ENCODE measurements at places on chromosomes 12 and 14.

GRCh38 chr12:47868041-47868440 lies 36.8 kb downstream of the VDR start:
- no peak for DNase-seq
- H3K4me3 ChIP-seq = no peak overlapping the region
- no peak overlapping the region for H3K27ac ChIP-seq
- peaks cover 7% of the 10 kb centered on the region for H3K27me3 ChIP-seq
- H3K4me1 ChIP-seq = no peaks in the 10 kb centered on the region

DNA sequence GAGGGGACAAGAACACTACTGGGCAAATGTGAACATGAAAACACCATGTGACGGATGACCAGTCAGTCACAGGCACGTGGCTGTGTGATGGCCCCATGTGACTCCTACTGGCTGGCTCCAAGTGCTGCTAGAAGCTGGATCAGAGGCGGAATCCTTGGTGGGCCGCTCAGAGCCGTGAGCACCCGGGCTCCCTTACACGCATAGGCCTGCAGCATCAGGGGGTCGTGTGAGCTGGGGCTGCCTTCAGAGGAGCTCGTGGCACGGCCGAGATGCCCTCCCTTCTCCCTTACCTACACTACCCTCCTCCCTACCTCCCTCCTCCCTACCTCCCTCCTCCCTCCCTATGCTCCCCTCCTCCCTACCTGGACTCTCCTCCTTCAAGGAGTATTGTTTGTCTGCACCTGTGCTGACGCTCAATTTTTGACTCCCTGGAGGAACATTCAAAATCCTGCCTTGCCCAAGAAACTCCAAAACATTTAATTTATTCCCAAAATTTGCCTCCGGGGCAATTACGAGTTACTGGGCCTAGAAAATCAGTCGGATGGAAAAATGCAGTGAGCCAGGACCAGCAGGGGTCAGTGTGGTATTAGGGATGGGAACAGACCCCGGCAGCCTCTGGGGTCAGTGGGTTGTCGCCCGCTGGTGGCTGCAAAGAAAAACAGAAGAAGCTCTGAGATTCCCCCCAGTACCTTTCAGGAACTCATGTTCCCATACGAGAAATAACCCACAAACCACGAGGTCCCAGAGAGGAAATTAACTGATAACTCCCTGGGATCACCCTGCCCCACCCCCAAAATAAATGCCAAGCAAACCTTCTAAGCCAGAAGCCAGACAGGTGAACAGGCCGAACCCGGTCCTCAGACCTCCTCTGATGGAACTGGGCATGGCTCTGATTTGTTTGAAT lies 61.3 kb downstream of the C14orf132 start:
- H3K4me3 ChIP-seq = no peak overlapping the region
- H3K4me1 ChIP-seq = peaks cover 22% of the 10 kb centered on the region
- H3K27ac ChIP-seq = no peak overlapping the region
- no peaks in the 10 kb centered on the region for H3K36me3 ChIP-seq
- no peaks in the 10 kb centered on the region for H3K27me3 ChIP-seq

GRCh38 chr14:76894308-76894707 lies 68.1 kb downstream of the LRRC74A start:
- no peak overlapping the region for H3K27ac ChIP-seq
- peaks cover 6% of the 10 kb centered on the region for H3K4me1 ChIP-seq
- no peak for DNase-seq
- peaks cover 4% of the 10 kb centered on the region for H3K27me3 ChIP-seq
- H3K4me3 ChIP-seq = no peak overlapping the region

- no peak overlapping the region for H3K4me3 ChIP-seq
- peaks cover 31% of the 10 kb centered on the region for H3K36me3 ChIP-seq
These were observed 7.5 kb upstream of the MANSC4 start for GRCh38 chr12:27787559-27787958.

DNA sequence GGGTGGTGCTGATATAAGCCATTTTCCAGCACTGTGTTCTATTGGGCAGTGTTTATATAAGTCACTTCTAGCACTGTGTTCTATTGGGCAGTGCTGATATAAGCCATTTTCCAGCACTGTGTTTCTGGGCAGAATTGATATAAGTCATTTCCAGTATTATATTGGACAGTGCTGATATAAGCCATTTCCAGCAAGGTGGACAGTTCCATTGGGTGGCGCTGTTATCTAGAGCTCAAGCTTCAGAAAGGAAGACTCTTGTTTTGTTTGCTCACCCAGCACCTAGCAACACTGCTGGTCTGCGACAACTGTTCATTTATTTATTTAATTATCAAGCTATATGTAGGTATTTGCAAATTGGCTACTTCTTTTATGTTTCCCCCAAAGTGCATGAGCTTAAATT lies 690.3 kb downstream of the AACS start:
- no peaks in the 10 kb centered on the region for H3K27me3 ChIP-seq
- H3K4me1 ChIP-seq = no peaks in the 10 kb centered on the region
- no peaks in the 10 kb centered on the region for H3K36me3 ChIP-seq
- no peak overlapping the region for H3K27ac ChIP-seq
- no peak for DNase-seq
- no peak overlapping the region for H3K4me3 ChIP-seq

DNA sequence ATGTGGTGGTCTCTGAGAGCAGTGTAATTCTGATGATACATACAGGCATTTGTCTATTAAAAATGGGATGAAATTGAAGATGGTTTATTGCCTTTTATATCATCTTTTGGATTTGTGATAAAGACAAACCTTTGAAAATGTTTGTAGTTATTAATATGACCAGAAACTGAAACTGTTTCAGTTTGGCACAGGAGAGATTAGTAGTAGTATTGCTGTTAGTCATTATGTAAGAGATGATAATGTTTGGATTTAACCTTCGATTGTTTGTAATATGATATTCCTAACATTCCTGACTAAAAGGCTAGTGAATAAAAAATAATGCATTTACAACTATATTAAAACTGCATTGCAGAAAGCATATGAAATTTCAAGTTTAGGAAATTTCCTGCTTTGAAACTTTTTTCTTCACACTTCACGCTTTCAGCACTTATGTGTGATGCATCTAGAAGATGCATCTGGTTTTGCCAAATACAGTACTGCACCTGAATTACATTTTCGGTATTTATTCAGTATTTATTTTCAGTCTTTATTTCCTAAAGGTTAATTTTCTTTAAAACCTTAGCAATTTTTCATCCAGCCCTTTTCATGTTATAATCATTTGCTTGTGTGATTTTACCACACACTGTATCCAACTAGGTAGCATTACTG lies 25.5 kb downstream of the ADIPOR2 start:
- H3K27me3 ChIP-seq = no peaks in the 10 kb centered on the region
- no peak overlapping the region for H3K27ac ChIP-seq
- no peak overlapping the region for H3K4me3 ChIP-seq

DNA sequence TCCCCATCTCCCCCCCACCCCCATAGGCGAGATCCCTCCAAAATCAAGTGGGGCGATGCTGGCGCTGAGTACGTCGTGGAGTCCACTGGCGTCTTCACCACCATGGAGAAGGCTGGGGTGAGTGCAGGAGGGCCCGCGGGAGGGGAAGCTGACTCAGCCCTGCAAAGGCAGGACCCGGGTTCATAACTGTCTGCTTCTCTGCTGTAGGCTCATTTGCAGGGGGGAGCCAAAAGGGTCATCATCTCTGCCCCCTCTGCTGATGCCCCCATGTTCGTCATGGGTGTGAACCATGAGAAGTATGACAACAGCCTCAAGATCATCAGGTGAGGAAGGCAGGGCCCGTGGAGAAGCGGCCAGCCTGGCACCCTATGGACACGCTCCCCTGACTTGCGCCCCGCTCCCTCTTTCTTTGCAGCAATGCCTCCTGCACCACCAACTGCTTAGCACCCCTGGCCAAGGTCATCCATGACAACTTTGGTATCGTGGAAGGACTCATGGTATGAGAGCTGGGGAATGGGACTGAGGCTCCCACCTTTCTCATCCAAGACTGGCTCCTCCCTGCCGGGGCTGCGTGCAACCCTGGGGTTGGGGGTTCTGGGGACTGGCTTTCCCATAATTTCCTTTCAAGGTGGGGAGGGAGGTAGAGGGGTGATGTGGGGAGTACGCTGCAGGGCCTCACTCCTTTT lies 2.7 kb downstream of the GAPDH start:
- H3K27ac ChIP-seq = no peak overlapping the region
- H3K36me3 ChIP-seq = peaks cover 19% of the 10 kb centered on the region
- peaks cover 37% of the 10 kb centered on the region for H3K4me1 ChIP-seq
- no peaks in the 10 kb centered on the region for H3K27me3 ChIP-seq

- H3K27ac ChIP-seq = no peak overlapping the region
- no peak overlapping the region for H3K4me3 ChIP-seq
- no peak for DNase-seq
- H3K4me1 ChIP-seq = no peaks in the 10 kb centered on the region
These were observed 148.3 kb downstream of the CRADD start for GRCh38 chr12:93825501-93825888.

DNA sequence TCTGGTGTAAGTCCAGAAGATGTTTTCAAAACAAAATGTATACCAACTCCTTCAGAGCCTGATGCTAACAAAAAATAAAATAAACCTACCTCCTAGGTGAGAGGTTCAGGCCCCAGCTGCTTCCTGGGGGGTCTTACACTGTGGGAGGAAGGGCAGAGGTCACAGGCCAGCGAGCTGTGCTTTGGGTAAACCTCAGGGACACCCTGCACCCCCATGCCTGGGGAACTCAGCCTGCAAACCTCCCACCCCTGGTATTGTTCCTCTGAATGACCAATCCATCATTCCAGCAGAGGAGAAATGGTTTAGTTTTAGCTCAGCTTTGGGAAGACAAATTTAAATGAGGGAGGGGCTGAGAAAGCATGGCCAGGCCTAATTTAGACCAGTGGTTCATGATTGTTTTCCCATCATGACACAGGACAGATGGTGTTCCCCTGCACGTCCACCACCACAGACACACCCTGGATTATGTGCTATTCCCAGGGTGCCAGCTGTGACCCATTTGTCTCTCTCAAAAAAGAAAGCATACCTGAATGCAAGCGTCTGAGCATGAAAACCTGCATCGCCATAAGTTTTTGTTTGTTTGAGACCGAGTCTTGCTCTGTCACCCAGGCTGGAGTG lies 14.5 kb upstream of the TFCP2 start:
- no peak for DNase-seq
- peaks cover 4% of the 10 kb centered on the region for H3K27me3 ChIP-seq
- peaks cover 4% of the 10 kb centered on the region for H3K4me1 ChIP-seq
- H3K4me3 ChIP-seq = no peak overlapping the region
- no peaks in the 10 kb centered on the region for H3K36me3 ChIP-seq
- no peak overlapping the region for H3K27ac ChIP-seq
